ENCODE measurements at places on chromosomes 4 and X.

DNA sequence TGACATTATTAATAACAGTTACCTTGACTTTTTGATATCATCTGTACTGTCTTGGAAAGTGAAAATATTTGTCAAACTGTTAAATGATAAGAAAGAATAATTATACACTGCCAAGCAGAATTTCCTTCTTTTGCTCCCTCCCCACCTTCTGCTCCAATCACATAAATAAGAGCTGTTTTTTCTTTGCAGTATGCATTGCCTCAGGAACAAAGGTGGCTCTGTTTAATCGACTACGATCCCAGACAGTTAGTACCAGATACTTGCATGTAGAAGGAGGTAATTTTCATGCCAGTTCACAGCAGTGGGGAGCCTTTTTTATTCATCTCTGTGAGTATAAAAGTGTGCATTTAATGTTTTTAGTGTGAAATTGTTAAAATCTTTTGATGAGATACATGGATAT, 66.1 kb downstream of the CCKAR start:
- DNase-seq, result no peak

GRCh38 chr4:126750723-126751122, 882.0 kb upstream of the INTU start:
- no peak for DNase-seq

GRCh38 chr4:39613093-39613656, 25.5 kb downstream of the SMIM14 start:
- no peak for DNase-seq

DNA sequence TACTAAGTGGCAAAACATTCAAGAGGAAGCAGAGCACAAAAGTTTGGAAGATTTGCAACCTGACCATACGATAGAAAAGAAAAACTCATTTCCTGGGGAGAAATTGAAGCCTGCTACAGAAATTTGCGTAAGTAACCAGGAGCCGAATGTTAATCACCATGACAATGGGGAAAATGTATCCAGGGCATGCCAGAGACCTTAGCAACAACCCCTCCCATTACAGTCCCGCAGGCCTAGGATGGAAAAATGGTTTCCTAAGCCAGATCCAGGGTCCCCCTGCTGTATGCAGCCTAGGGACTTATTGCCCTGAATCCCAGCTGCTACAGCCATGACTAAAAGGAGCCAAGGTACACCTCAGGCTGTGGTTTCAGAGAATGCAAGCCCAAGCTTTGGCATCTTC, 472.2 kb upstream of the KLHL4 start:
- no peak for DNase-seq

DNA sequence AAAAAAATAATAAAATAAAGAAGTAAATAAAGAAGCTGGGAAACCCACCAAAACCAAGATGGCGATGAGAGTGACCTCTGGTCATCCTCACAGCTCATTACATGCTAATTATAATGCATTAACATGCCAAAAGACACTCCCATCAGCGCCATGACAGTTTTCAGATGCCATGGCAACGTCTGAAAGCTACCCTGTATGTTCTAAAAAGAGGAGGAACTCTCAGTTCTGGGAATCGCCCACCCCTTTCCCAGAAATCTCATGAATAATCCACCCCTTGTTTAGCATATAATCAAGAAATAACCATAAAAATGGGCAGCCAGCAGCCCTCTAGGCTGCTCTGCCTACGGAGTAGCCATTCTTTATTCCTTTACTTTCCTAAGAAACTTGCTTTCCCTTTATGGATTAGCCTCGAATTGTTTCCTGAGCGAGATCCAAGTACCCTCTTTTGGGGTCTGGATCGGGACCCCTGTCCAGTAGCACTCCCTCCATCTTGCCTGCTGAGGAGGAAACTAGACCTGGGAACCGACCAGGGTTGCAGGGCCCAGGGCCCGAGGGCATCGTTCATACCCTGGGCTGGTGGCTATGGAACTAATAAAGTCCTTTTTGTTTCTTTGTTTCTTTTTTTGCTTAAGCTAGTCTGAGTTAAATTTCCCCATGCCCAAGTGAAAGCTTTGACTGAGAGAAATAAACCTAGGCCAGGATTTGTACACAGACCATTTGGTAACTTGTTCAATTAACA, 30.9 kb downstream of the HTT-AS start:
- DNase-seq, result no peak

DNA sequence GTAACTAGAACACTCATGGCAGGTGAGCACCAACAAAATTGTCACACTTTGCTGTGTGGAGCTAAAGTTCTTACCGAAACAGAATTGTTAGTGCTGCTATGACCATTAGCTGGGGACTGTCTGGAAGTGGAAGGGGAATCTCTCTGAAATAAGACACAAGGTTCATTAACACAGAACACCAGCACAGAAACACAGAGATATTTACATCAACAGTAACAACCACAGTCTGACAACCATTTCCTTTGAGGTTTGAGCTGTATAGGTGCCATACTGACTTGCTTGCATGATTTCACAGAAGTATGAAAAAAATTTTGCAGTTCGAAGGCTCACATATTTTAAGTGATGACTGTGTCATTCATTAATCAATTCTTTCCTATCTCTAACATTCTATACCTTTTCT, 109.8 kb downstream of the NYX start:
- no peak for DNase-seq

GRCh38 chr4:7103031-7103606, 35.3 kb upstream of the GRPEL1 start:
- DNase-seq, result peak; percentile 56

DNA sequence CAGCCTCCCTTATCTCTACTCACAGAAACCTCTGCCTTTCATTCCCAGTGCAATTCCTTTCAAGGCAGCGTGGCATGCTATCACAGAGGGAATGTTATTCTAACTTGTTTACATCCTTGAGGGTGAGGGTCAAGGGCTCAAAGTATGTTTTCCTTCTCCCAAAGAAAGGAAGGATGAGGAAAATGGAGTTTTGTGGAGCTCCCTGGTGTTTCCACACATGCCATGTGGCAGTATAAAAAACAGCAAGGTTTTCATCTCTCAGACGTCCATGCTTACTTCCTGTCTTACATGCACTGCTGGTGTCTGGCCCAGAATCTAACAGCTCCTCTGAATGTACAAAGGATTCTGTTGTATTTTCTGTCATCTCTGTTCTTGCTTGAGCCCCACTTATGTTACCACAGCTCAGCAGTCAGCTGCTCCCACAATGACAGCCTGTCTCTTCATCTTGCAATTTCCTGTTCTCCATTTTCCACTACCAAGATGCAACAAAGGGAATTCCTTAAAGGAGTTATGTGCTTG, 128.0 kb downstream of the SNCA start:
- DNase-seq, result no peak

DNA sequence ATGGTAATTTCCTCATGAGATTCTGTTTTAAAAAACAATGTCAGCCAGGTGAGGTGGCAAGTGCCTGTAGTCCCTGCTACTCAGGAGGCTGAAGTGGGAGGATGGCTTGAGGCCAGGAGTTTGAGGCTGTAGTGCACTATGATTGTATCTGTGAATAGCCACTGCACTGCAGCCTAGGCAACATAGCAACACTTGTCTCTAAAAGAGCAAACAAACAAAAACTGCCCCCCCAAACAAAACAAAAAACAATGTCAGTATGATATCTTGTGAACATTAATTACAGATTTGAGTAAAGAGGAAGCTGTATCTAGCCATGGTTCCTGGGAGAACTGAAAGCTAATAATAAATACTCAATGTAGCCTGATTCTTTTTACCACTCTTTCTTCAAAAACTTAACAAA, 6.8 kb upstream of the MSL3 start:
- no peak for DNase-seq

- DNase-seq, result peak; percentile 10
Measured at GRCh38 chrX:151239751-151240150, 63.4 kb downstream of the GPR50 start.

DNA sequence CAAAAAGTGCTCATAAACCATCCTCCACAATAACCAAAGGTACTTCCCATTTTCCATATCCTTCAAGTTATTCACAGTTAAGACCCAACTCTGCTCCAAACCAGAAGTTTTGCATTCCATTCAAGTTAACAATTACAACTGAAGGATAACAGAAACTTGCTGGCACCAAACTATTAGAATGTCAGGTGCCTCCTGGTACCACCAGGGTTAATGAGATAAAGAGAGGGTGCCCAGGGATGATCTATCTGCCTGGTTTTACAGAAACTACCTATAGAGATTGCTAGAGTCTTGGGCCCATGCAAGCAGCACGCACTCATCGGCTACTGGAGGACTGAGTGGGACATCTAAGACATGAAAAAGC, 114.6 kb downstream of the RBM47 start:
- no peak for DNase-seq

DNA sequence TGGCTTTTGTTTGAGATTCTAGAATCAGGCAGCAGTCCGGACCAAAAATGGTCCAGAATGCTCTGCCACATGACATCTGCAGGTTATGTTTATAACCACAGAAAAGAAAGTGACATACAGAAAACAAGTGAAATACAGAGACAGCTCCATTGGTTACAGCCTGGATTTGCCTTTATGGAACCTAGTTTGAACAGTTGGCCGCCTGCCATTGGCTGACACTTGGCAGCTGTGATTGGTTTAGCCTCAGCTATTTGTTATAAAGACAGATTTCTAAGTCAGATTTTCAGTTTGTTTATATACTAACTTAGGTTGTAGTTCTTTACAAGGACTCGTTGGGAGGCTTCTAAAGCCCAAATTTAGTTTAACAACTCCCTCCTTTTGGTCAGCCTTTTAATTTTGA, 40.8 kb upstream of the IL9R start:
- no peak for DNase-seq

- DNase-seq, result no peak
Measured at GRCh38 chrX:7286168-7286837, 138.3 kb upstream of the PUDP start.

DNA sequence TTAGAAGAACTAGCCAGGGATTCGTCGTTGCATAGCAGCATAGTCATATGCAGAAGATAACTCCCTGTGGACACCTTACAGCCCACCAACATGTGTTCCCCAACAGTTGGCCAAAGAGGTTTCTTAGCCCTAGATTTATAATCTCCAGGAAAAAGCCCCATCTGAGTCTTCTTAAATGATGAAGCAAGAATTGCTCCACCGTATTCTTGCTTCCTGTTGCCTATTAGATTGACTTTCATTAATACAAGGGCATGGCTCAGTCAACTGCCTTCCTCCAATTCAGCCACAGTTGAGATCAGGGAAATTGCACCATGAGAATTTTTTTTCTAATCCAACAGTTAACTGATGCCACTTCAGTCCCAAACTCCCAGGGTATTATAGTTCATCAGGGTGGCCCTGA, 5.2 kb upstream of the AFF2 start:
- DNase-seq, result no peak

GRCh38 chr4:156723951-156724668, 247.5 kb downstream of the PDGFC start:
- no peak for DNase-seq

DNA sequence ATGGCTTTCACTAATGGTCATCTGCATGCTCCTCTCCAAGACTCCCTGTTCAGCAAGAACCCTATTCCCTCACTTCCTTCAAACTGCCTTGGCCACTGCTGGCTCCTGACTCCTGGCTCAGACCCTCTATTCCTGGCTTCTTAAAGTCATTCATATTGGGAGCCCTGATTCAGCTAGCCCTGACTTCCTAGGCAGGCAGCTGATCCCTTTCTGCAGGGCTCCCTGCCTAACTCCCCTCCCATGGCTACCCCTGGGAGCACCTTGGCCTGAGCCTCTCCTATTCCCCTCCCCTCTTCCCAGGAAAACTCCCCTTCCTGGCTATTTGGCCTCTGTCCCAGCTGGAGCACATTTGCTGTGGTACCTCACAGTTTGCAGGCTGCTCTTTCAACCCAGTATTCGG, 154.9 kb upstream of the PJA1 start:
- no peak for DNase-seq

GRCh38 chr4:4820261-4820660, 39.2 kb upstream of the MSX1 start:
- DNase-seq, result no peak

- DNase-seq, result peak; percentile 25
Measured at GRCh38 chr4:85210353-85210752, 243.9 kb upstream of the WDFY3 start.

GRCh38 chr4:85591406-85592098, 116.6 kb downstream of the ARHGAP24 start:
- no peak for DNase-seq

DNA sequence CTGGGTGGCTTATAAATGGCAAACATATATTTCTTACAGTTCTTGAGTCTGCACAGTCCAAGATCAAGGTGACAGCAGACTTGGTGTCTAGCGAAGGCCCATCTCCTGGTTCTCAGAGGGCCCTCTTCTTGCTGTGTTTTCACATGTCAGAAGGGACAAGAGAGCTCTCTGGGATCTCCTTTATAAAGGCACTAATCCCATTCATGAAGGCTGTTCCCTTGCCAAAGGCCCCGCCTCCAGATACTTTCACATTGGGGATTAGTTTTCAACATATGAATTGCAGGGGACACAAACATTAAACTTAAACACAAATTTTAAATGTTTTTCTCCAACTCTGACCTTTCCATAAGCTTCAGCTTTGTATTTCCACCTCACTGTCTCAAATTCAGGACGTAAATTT, 1135.0 kb upstream of the TENM3 start:
- DNase-seq, result no peak

DNA sequence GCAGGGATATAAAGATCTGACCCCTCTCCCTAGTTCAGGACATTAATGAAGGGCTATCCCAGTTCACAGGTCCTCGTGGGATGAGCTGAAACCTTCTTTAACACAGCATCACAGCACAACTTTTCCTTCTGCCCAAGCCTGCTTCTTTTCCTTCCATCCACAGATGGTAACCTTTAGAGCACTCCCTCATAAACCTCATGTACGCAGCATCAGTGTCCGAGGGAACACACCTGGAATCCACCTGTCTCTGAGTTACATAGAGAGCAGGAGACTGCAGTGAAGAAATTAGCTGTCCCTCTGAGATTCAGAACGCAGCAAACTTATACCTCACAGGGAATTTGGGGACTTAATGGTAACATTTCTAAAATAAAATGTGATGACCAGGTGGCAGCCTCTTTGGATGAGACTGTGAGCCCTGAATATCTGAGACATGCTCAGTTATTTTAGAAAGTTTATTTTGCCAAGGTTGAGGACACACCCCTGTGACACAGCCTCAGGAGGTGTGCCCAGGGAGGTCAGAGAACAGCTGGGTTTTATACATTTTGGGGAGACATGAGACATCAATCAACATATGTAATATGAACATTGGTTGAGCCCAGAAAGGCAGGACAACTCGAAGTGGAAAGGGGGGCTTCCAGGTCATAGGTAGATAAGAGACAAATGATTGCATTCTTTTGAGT, 73.8 kb upstream of the PACRGL start:
- DNase-seq, result no peak

GRCh38 chr4:23374259-23374658, 515.6 kb downstream of the PPARGC1A start:
- no peak for DNase-seq

GRCh38 chr4:44320833-44321232, 127.8 kb downstream of the KCTD8 start:
- DNase-seq, result peak; percentile 32

- DNase-seq, result no peak
Measured at GRCh38 chr4:6046526-6047129, 28.4 kb upstream of the C4orf50 start.
